ENCODE measurements at places on chromosomes 1 and 21. TPM values are rescaled to one million over a fixed set of nuclear protein-coding genes. Genes with fewer than 3 reads are reported as not detected.

The NGF gene
- polyA plus RNA-seq, result 0.72 TPM

- DNase-seq, result no peak
Measured at GRCh38 chr1:10217748-10218441, 7.5 kb downstream of the KIF1B start.

The OR14K1 gene
- not detected for polyA plus RNA-seq

DNA sequence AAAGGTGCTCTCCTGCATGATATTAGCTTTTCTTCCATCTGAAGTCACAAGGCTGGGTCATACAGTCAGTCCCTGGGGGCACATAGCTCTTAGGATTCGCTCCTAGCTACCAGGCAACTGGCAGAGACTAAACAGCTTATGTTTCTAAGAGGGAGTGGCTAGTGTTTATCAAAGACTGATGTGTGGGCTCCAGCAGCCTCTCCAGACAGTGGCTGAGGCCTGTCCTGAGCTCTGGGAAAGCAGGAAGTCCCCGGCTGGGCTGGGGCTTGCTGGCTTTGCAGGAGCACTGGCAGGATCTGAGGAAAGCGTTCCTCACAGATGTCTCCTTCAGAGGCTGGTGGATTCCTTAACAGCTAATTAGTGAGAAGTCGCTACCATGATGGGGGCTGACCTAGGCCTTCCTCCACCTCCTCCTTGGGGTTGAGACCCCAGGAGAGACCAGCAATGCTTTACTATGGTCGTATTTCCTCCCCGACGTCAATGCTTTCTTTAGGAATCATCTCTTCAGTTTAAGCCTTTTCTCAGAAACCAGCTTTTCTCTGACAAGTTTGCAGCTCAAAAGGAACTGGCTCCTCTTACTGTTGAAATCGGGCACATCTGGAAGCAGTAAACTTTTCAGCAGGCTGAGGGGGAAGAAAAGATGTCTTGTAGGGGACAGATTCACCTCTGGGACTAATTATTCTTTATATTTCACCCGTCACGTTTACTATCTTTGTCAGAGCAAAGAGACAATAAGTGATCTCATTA, 33.5 kb upstream of the HHAT start:
- no peak for DNase-seq

The SLC45A1 gene
- 0.54 TPM for polyA plus RNA-seq

DNA sequence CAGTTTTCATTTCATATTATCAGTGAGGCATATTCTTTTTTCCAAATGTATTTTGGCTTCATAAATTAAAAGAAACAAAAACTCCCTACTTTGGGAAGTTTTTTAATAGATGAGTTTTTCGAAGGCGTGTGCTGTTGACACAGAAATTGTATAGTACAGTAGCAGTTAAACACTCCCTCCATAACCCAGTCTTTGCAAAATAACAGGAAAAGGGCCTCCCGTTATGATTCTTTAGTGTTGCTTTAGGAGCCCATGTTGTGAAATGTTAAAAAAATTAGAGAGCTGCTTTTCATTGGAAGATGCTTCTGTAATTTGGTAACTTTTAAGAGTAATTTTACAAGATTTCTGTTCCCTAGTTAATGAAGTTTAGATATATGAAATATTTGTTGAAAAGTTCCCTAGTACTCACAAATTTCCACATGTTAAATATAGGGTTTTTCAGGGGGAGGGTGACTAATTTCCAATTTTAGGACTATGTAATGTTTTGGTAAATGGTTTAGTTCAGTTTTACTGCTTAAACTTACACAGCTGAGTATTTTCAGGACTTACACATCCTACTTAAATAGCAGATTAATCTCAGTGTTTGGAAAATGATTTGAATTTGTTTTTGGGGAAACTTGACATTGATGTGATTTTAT, 2.0 kb downstream of the CAMSAP2 start:
- DNase-seq, result no peak

DNA sequence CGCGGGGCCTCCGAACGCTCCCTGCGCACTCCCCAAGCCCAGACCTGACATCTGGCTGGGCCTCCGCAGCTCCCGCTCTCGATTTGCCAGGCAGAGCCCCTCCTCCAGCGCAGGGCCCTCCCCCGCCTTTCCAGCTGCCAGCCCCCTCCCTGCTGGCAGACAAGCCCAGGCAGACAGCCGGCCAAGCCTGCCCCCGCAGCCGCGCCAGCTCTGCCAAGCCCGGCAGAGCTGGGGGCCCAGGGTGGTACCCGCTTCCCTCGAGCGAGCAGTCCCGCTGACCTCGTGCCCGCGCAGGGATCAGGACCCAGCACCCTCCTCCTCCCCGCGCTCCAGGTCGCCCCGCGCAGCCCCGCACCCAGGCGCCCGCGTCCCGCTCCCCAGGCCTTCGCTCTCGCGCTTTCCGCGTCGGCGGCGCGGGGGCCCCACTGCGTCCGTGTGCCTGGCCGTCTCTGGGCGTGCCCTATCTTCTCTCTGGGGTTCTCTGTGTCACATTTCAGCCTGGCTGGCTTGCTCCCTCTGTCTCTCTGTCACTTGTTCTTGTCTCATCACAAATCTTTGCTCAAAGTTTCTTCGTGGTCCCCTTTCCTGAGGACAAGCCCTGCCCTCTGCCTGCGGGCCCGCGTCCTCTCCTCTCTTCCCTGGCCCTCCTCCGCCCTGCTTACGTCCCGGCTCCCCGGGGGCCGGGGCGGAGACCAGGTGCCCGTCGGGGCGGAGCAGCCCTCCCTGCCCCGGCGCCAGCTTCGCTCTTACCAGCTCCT, 580 bp downstream of the INKA2 start:
- DNase-seq, result no peak

DNA sequence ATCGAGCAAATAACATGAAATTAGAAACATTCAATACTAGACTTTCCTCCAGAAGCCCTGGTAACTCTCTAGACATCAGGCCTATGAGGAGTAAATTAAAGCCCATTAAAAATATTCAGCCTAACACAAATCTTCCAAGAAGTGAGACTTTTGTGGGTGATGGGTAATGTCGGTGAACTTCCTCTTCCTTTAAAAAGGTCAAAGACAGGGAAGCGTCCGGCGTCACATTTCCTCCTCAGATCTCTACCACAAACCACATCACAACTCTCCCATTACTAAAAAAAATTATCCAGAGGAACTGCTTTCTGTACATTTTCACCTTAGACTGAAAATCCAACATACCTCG, 1.4 kb downstream of the EIF4G3 start:
- no peak for DNase-seq

- no peak for DNase-seq
Measured at GRCh38 chr1:114610546-114611245, 29.3 kb upstream of the BCAS2 start.

- DNase-seq, result no peak
Measured at GRCh38 chr1:245404952-245405351, 250.2 kb downstream of the KIF26B start.

All from left lung (tissue), 14 donors.